ENCODE measurements at places on chromosomes 4 and X.
A peak's percentile ranks its signal among the peaks of the same experiment; 100 is the strongest.

GRCh38 chrX:123884809-123885408 is 25.1 kb downstream of the XIAP start:
- no peaks in the 10 kb centered on the region for H3K4me1 ChIP-seq
- peaks cover 11% of the 10 kb centered on the region for H3K36me3 ChIP-seq
- H3K27ac ChIP-seq, result no peak overlapping the region
- DNase-seq, result peak; percentile 48
- no peaks in the 10 kb centered on the region for H3K27me3 ChIP-seq
- H3K4me3 ChIP-seq, result no peak overlapping the region

DNA sequence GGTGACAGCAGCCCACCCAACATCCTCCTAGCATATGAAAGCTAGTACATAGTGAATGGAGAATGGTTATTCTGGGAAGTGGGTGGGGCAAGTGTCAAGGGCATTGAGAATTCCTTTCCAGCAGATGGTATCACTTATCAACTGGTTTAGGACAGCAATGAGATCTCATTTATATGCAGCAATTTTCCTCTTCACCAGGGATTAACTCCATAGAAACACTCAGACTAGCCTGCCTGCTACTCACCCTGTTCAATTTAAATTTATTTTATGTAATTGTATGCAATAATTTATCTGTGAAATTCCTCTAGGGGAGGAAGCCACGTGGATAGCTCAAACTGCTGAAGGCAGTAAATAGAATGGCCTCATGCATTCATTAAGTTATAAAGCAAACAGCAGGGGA is 101.6 kb upstream of the MID1IP1 start:
- no peaks in the 10 kb centered on the region for H3K27me3 ChIP-seq
- no peaks in the 10 kb centered on the region for H3K36me3 ChIP-seq
- no peak overlapping the region for H3K4me3 ChIP-seq
- H3K27ac ChIP-seq, result no peak overlapping the region

DNA sequence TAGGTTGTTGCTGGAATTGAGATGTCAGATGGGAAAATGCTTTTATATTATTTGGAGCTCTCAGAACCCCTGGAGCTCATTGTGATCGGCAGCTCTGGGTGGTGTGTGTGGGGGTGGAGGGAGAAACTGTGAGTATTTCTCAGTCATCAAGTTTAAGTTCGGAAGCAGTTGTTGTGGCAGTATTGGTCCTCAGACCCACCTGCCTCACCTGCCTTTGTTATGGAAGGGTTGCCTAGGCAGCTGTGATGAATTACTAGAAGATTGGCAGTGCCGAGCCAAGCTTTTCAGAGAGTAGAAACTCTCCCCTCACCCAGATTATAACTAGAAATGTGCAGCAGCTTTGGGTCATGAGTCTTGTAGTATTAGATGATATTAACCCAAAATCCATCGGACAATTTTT is 9.5 kb downstream of the IGSF1 start:
- no peak overlapping the region for H3K4me3 ChIP-seq
- no peak for DNase-seq
- H3K27ac ChIP-seq, result no peak overlapping the region
- no peaks in the 10 kb centered on the region for H3K27me3 ChIP-seq
- H3K4me1 ChIP-seq, result no peaks in the 10 kb centered on the region

DNA sequence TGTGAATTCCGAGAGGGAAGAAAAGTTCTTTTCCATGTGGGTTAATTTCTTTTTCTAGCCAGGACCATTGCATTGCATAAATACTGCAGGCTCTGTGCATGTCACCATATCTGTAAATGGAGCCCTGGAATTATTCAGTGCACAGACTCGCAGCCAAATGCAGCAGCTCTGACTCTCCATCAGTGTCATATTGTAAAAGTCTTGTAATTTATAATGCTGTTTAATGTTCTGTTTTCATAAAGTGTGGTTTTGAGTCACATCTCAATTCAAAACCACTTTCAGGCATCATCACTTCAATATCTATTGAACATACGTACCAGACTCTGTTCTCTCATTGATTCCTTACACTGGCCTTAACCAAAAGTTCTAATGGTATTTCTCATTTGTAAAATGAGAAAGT is 193.9 kb upstream of the RPL34 start:
- DNase-seq, result no peak
- no peak overlapping the region for H3K27ac ChIP-seq
- no peak overlapping the region for H3K4me3 ChIP-seq
- no peaks in the 10 kb centered on the region for H3K4me1 ChIP-seq

DNA sequence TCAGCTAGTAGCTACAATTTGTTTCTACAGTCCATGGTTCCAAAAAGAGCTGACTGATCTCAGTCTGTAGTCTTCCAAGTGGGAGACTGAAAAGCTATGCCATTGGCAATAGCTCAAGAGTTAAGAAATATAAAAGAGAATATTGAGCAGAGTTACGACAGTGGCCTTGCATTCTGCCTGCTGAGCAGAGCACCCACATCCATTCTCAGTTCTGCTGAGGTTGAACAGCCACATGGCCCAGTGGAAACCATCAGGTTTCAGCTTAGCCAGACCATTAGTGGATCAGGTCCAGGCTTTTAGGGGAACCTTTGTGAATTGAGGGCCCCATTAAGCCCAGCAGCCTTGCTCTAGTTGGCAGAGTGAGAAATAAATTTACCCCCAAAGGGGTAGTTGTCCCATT is 28.1 kb downstream of the ZNF81 start:
- no peaks in the 10 kb centered on the region for H3K27me3 ChIP-seq
- no peaks in the 10 kb centered on the region for H3K36me3 ChIP-seq
- H3K27ac ChIP-seq, result no peak overlapping the region

DNA sequence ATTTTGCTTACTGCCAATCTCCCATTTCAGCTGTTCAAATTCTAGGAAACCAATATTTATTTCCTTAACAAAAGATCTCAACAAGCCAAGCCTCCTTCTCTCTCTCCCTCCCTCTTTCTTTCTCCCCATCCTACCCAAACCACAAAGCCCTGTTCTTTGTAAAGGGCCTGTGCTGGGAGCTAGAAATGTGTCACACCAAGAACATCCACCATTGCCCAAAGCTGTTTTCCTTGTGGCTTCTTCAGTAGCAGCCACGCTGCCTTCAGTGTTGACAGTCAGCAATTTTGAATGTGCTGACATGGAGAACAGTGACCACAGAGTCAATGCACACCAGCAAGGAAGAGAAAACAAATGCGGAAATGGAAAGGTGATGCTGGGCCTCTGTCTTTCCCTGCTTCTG is 203.0 kb downstream of the MAML3 start:
- no peak for DNase-seq
- no peaks in the 10 kb centered on the region for H3K4me1 ChIP-seq
- no peaks in the 10 kb centered on the region for H3K27me3 ChIP-seq
- no peaks in the 10 kb centered on the region for H3K36me3 ChIP-seq
- H3K4me3 ChIP-seq, result no peak overlapping the region
- no peak overlapping the region for H3K27ac ChIP-seq

- no peak overlapping the region for H3K4me3 ChIP-seq
- no peak overlapping the region for H3K27ac ChIP-seq
- no peaks in the 10 kb centered on the region for H3K27me3 ChIP-seq
- no peaks in the 10 kb centered on the region for H3K4me1 ChIP-seq
- no peak for DNase-seq
- no peaks in the 10 kb centered on the region for H3K36me3 ChIP-seq
These were observed 180.5 kb downstream of the ADAMTS3 start for GRCh38 chr4:72388521-72388920.

DNA sequence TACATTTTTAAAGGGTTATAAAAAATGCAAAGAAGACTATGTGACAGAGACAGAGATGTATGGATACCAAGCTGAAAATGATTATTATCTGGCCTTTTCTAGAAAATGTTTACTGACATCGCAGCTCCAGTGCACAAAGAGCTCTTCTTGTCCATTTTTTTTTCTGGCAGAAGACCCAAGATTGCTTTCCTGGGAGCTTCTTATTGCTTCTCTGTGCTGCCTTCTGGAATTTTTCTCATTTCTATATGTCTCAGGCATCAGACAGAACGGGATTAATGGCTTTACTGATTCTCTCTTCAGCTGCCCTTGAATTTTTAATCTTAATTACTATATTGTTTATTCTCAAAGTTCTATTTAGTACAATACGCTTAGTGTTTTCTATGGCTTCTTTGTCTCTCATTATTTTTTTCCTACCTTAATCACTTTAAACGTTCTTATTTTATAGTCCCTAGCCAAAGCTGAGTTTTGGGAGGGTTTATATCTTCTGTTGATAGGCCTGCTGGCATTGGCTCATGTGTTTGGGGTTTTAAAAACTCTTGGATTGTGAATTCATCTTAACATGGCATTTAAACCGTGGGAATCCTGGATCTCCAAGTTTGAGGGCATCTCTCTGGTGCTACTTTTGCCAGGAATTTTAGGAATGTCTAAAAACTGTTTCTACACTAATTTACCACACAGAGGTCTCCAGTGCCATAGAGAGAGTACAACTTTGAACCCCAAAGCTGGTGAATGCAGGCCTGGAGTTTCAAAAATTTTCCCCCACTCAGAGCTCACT is 138.9 kb upstream of the LNX1 start:
- H3K36me3 ChIP-seq, result no peaks in the 10 kb centered on the region
- no peaks in the 10 kb centered on the region for H3K27me3 ChIP-seq

GRCh38 chr4:119097282-119097900 is 38.2 kb upstream of the MYOZ2 start:
- H3K36me3 ChIP-seq, result no peaks in the 10 kb centered on the region
- H3K27me3 ChIP-seq, result no peaks in the 10 kb centered on the region
- no peak overlapping the region for H3K27ac ChIP-seq
- no peak overlapping the region for H3K4me3 ChIP-seq

DNA sequence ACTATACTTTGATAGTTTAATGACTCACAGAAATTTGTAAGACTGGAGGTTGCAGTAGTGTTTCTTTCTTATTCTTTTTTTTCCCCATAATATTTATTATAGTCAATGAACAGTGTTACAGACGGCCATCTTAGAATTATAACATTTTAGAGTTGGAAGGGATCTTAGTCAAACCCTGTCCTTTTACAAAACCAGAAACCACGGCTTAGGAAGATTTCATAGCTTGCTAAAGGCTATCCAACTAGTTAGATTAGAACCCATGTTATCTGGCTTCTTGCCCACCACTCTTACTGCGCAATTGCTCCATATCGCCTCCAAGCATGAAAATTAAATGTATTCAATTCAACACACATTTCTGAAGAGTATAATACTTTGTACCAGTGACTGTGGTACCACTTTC is 1.1 kb downstream of the XIAP start:
- H3K4me1 ChIP-seq, result peaks cover 7% of the 10 kb centered on the region
- peak overlapping the region; percentile 100 for H3K27ac ChIP-seq
- no peaks in the 10 kb centered on the region for H3K27me3 ChIP-seq
- H3K36me3 ChIP-seq, result no peaks in the 10 kb centered on the region
- DNase-seq, result no peak

DNA sequence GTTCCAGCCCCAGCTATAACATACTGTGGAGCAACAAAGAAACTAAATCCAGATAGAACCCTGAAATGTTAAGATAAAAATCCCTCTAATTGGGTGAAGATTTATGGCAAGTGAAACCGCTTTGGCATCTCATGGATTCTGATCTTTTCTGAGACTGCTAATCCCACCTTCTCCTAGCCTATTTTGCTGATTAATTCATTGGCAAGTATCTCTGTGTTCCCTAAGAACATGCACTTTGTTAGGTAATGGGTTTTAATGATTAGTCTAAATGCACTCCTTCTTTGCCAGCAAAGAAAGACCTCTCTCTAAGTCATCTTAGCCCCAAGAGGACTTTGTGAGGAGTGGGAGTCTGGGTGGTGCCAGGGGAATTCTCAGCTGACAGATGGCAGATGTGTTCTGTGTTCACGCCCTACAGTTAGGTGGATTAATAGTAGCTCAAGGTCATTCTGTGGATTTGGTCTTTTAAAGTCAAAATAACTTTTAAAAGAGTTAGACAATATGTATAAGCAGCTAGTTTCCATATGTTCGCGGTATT is 171.3 kb downstream of the UNC5C start:
- no peaks in the 10 kb centered on the region for H3K27me3 ChIP-seq
- no peaks in the 10 kb centered on the region for H3K4me1 ChIP-seq
- no peak for DNase-seq
- no peaks in the 10 kb centered on the region for H3K36me3 ChIP-seq
- no peak overlapping the region for H3K27ac ChIP-seq

GRCh38 chrX:112961981-112962380 is 121.3 kb upstream of the AMOT start:
- no peak overlapping the region for H3K27ac ChIP-seq
- no peaks in the 10 kb centered on the region for H3K27me3 ChIP-seq
- no peaks in the 10 kb centered on the region for H3K4me1 ChIP-seq
- no peak overlapping the region for H3K4me3 ChIP-seq
- H3K36me3 ChIP-seq, result no peaks in the 10 kb centered on the region

GRCh38 chr4:8121292-8122015 is 37.2 kb downstream of the ABLIM2 start:
- no peaks in the 10 kb centered on the region for H3K27me3 ChIP-seq
- no peaks in the 10 kb centered on the region for H3K36me3 ChIP-seq
- H3K4me3 ChIP-seq, result no peak overlapping the region
- no peak for DNase-seq
- no peak overlapping the region for H3K27ac ChIP-seq

GRCh38 chr4:95371476-95372224 is 177.1 kb downstream of the UNC5C start:
- DNase-seq, result no peak
- H3K4me3 ChIP-seq, result no peak overlapping the region
- H3K36me3 ChIP-seq, result no peaks in the 10 kb centered on the region
- H3K27me3 ChIP-seq, result no peaks in the 10 kb centered on the region
